ENCODE measurements at places on chromosomes 5 and 9.

- DNase-seq = no peak
These were observed 69.8 kb downstream of the SLC46A2 start for GRCh38 chr9:112820881-112821280.

GRCh38 chr9:121819428-121820231 lies 168.2 kb downstream of the DAB2IP start:
- DNase-seq = no peak

- DNase-seq = no peak
These were observed 9.4 kb downstream of the NR6A1 start for GRCh38 chr9:124761710-124762109.

DNA sequence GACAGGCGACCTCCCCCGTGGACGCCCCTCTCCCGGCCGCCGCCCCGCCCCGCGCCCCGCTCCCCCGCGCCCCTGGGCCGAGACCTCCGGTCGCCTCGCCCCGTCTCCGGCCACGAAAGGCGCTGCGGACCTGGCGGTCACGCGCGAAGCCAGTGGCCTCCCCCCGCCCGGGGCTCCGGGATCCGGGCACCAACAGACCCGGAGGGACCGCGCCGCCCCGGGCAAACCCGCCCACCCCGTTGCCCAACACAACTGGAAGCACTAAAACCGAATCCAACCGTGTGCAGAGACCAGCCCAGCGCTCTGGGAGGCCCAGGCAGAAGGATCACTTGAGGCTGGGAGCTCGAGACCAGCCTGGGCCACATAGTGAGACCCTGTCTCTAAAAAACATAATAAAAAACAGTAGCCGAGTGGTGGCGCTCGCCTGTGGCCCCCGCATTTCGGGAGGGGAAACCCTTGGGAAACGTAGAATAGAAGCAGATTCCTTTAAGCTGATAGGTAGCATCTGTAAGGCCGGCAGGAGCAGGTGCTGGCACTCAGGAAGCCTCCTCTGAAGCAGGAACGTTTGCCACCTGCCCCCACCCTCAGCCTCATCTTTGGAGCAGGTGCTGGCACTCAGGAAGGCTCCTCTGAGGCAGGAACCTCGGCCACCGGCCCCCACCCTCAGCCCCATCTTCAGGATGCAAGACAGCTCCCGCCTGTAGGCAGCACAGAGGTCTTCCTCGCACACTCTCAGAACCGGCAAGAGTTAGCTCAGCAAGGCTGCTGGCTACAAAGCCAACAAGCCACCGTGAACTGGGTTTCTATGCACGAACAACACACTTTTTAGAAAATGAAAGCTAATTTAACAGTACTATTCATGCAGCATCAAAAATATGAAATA lies 4.6 kb upstream of the SLC9A3 start:
- no peak for DNase-seq

GRCh38 chr5:148961261-148962199 lies 101.3 kb downstream of the SH3TC2 start:
- DNase-seq = no peak

- no peak for DNase-seq
These were observed 53.9 kb downstream of the FXN start for GRCh38 chr9:69089491-69089890.

GRCh38 chr5:34756781-34757624 lies 82.0 kb upstream of the TTC23L start:
- DNase-seq = no peak

GRCh38 chr9:17597977-17598376 lies 19.1 kb downstream of the SH3GL2 start:
- no peak for DNase-seq

DNA sequence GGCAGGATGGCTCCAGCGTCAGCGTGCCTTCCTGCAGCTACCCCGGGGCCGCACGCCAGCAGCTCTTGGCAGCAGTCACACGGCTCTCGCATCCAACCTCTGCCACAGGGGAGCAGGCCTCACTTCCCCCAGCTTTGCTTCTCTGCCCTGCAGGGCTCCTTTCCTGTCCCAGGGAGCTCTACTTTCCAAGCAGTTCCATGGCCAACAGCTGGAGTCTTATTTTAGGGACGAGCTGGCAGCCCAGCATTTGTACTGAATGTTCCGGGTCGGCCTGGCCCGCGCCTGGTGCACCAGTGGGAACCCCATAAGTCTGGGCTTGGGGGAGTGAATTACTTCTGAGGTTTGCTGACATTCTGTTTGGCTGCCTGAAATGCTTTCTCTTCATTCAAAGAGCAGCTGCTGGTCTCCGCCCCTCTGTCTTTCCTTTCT lies 34.6 kb downstream of the GADD45G start:
- DNase-seq = no peak

DNA sequence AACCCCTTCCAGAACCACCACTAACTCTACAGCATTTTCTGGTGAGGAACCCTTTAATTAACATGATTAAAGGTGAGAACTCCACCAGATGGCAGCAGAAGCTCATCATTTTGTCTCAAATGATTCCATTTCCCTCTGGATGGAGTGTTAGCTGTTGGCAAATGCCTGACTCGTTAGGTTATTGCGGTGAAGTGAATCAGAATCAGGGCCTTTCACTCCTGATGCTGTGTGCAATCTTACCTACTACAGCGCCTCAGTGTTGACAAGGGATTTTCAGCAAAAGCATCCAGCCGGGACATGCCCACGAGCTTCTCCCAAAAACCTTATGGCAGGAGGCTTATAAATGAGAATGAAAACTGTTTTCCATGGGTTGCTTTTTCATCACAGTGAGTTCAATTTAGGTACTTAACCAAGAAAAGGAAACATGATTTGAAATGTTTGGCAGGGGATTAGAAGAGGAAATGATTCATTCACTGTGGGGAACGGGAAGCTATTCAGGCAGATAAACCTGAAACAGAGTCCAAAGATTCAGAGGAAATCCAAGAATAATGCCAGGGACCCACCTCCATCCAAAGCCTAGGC lies 48.0 kb upstream of the CAST start:
- peak; percentile 26 for DNase-seq

- no peak for DNase-seq
These were observed 55.8 kb downstream of the NSD1 start for GRCh38 chr5:177189416-177189815.

GRCh38 chr5:168728546-168729211 lies 149.5 kb upstream of the PANK3 start:
- no peak for DNase-seq

- no peak for DNase-seq
These were observed 20.3 kb upstream of the THG1L start for GRCh38 chr5:157710882-157711281.

GRCh38 chr9:112856200-112856599 lies 34.5 kb downstream of the SLC46A2 start:
- DNase-seq = no peak

GRCh38 chr9:89339807-89340206 lies 21.5 kb downstream of the SECISBP2 start:
- no peak for DNase-seq

- DNase-seq = no peak
These were observed 83.0 kb downstream of the GABBR2 start for GRCh38 chr9:98625728-98626127.

DNA sequence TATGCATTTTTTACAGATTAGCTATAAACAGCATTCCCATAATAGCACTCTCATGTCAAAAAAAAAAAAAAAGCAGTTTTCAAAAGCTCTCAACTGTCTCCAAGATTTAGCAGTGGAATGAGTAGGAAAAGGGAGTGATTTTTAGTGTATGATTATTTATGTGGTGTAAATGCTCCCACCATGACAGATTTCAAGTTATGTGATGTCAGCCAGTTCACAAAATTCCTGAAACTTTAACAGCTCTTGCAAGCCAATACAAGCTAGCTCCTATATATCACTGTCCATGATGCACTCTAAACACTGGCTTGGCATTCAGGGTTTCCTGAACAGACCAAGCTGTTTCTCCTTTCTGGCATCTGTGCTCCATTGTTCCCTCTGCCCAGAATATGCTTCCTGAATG lies 7.9 kb upstream of the ANKDD1B start:
- DNase-seq = no peak

GRCh38 chr9:98432960-98433359 lies 177.5 kb upstream of the TBC1D2 start:
- no peak for DNase-seq

DNA sequence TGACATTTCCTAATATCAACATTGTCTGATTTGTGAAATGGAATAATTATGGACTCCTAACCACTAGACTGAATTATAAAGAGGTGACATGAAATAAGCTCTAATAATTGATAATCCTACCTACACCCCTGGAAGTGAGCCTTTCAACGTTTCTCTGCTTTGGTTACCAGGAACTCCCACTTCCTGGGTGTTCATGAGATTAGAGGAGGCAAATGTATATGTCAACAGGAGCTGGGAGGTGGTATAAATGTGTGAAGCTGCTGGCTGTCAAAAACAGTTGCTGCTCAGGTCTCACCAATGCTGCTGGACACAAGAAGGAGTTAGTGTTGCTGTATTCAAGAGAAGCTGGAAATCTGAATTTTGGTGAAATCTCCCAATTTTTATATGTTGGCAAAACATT lies 96.8 kb downstream of the CAMK4 start:
- no peak for DNase-seq

- no peak for DNase-seq
These were observed 80.7 kb downstream of the VCAN start for GRCh38 chr5:83552275-83552674.

DNA sequence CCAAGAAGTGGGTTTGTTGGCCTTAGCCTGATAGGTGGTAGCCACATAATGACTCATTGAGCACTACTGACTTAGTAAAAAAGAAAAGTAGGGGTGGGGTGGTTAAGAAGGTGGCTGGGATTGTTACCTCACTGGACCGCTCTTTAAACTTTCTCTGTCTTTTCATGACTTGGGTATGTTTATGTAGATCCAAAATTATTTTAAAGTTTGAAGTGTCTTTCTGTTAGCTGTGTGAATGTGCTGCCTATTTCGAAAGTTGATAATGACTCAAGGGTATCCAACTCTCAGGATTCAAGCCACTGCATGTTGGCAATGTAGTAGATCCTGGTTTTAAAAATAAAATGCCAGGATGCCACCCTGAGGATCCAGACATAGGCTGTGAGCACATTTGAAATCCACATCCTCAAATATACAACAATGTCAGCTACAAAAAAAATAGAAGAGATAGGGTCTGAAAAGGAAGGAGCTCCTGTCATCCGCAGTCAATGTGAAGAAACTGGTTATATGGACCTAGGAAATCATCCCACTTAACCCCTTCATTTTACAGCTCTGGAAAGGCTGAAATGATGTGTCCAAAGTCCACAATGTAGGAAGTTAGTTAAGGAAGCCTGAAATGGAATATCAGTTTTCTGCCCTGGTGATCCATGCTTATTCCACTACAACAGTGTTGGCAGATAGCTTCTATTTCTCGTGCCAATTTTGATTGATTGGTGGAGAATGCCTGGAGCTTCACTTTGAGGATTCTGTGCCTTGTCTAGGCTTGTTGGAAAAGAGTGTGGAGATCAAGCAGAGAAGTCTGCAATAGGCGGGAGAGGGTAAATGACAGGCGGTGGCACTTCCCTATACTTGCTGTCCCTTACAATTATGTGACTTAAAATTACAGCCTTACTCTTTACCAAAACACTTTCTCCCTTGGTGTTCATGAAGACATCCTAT lies 23.4 kb downstream of the ZNF462 start:
- DNase-seq = no peak

DNA sequence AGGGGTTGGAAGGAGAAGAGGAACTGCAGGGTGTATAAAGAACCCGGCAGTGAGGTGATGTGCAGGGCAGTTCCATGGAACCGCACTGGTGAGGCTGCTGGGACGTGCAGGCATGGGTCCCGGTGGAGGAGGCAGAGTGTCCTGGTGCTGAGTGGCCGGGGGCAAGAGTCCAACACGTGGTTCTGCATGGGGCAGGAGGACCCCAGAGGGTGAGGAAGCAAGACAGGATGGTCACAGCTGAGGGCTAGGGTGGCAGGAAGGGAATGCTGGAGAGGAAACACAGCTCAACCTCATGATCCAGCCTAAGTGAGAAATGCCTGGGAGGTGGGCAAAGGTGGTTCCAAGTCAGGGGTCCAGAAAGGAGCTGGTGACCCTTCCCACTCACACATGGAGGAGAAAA lies 87.2 kb downstream of the S1PR3 start:
- no peak for DNase-seq

DNA sequence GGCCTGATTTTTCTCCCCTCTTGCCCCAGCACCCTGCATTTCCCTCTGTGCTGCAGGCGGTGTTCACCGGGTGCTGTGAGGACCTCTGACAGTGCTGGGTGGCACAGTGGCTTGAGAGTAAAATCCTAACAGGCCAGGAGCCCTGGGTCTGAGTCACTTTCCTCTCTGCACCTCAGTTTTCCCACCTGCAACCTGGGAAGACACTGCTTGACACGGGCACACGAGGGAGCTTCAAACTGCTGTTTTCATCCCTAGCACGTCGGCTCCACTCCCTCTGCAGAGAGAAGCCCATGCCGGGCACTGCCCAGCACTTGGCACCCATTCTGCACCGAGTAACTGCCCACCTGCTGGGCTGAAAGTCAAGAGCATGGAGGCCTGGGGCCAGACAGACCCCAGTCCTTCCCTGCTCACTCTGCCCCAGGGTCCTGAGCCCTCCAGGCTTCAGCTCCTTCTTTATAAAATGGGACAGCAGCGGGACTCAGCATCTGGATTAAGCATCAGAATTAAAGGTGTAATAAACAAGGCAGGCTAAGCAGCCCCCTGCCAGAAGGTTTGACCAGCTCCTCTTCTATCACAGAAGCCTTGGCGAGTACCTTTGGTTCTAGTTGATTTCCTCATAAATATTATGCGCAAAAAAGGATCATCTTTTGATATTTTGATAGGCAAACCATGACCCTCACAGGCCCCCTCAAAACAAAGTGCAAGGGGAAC lies 5.2 kb downstream of the GFI1B start:
- DNase-seq = no peak

DNA sequence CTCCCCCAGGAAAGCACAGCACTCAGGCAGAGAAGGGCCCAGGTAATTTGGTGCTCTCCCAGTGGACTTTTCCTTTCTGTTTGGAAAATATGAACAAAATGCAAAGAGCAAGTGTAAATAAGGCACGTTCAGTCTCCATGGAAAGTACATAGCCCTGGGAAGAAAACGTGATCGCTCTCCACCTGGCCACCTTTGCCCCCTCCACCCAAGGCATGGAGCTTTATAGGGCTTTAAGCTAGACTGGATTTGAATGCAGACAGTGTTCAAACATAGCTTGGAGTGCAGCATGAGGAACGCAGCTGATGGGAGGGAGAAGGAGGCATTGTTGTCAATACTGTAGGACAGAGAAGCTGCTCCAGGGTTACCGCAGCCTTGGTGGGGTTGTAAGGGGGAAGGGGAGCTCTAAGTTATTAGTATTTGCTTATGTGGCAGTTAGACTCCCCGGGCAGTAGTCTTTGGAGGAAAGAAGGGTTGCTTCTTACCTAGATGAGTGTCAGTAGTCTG lies 500.2 kb downstream of the SPOCK1 start:
- DNase-seq = no peak

DNA sequence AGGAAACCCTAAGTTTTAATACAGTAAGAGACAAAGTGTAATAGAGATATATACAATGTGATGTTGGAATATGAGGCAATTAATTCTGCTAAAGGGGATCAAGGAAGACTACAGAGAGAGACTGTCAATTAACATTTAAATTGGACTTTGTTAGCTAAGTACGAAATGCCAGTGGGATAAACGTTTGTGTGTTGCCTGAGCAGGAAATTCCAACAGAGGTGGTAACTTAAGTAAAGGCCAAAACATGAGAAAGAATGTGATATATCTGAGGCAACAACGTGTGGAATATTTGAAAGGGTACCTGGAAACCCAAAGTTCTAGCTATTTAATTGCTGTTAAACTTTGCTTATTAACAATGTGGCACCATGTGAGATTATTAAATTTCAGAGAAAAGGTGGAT lies 1666.9 kb upstream of the WWC1 start:
- DNase-seq = no peak

All from stimulated activated CD4-positive, alpha-beta T cell treated with anti-CD3 and anti-CD28 coated beads, Interleukin-2, amount 100 ng/mL, for 24 hours (primary cell).